ENCODE measurements at places on chromosomes 5 and 9.

DNA sequence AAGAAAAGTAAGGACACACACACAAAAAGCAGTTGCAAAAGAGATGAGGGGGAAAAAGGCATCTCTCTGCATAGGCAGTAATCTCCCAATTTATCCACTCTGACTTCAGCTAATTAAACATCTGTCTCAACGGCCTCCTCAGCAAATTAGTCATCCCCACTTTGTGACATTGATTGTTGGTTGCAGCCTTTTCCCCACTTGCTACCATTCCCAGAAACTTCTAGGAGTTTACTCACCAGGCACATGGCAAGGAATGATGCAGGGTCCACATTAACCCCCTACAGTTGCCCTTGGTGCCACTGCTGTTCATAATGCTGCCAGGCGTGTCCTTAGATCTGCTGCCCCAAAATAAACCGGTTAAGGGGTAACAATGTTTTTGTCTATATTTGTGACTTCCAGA lies 174.6 kb downstream of the MAPKAP1 start:
- no peak for DNase-seq

GRCh38 chr9:108991479-108991878 lies 21.8 kb downstream of the CTNNAL1 start:
- no peak for DNase-seq

- DNase-seq, result no peak
Observed at GRCh38 chr5:116785106-116785505, 210.5 kb upstream of the SEMA6A start.

- no peak for DNase-seq
Observed at GRCh38 chr5:123180676-123181393, 91.8 kb downstream of the PRDM6 start.

GRCh38 chr5:10420932-10421331 lies 20.7 kb upstream of the ROPN1L start:
- DNase-seq, result no peak
